CD4-positive, alpha-beta T cell treated with Interleukin-12 subunit alpha and Interleukin-12 subunit beta, for 1 hour (primary cell): ENCODE measurements at places on chromosomes 1 and 21.

GRCh38 chr1:218525451-218526197, 180.5 kb downstream of the TGFB2 start:
- no peak for DNase-seq

DNA sequence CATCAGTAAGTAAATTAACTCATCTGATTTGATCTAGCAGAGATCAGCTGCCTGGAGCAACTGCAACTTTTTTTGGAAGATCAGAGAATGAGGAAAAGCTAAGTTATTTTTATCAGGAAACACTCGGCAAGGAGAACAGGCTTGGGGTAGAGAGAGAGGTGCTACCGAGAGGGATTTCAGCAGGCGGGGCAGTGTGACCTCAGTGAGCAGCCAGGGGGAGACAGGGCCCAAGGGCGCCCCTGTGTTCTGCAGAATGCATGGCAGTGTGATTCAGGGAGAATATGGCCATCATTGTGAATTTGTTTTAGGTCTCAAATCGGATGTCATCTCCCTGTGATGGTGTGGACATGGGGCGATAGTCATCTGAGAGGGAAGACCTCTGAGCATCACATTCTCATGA, 484.1 kb upstream of the VAMP3 start:
- DNase-seq: no peak

DNA sequence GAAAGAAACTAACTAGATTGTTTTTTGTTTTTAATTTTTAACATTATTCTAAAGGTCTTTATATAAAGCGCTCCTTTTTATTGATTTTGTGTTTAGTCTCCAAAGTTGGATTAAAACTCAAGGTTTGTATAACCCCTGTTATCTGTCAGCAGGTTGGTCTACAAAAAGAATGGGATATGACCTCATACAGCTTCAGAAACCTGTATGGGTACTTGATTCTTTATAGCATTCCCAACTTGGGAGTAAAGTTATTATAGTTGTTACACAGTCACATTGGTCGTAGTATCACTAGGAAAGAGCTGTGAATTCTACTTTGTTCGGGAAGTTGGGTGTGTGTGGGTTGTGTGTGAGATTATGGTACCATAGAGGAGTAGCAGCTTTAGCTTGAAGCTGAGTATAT, 52.4 kb downstream of the ZMYM4 start:
- DNase-seq: no peak

DNA sequence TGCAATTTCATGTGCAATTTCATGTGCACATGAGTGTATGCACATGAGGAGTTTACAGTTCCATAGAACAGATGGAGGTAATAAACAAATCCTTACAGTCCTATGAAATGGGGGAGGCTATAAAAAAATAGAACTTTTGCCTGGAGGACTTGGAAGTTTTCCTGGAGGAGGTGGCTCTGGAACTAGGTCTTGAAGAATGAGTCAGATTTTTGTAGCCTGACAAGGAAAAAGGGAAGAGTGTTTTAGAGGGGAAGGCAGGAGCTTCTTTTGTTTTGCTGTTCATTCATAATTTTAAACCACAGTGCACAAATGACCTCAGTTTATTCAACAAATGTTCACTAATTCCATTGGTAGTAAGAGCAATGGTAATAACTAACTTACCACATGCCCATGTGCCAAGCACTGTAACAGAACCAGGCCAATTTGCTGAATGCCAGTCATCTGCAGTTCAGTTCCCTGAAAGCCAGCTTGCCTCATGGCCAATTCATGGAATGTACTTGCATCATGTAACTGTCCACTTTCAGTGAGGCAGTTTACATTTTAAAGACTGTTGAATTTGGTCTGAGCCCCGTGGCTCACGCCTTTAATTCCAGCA, 2.7 kb downstream of the DIO1 start:
- no peak for DNase-seq

DNA sequence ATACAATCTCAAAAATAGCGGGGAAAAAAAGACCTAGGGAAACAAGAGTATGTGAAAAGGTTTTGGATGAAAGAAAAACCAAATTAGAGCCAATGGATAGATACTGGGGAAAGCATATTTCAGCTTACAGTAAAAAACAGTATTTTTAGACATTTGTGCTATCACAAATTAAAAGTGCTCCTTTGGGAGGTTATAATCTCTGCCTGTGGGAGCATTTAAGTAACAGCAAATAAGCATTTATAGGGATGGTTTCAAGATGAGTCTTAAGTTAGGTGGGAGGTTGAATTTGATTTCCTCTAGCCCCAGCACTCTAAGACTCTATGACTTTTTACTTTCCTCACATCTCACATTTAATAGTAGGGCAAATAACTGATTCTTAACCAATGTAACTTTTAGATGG, 79.6 kb upstream of the SLFNL1 start:
- no peak for DNase-seq

DNA sequence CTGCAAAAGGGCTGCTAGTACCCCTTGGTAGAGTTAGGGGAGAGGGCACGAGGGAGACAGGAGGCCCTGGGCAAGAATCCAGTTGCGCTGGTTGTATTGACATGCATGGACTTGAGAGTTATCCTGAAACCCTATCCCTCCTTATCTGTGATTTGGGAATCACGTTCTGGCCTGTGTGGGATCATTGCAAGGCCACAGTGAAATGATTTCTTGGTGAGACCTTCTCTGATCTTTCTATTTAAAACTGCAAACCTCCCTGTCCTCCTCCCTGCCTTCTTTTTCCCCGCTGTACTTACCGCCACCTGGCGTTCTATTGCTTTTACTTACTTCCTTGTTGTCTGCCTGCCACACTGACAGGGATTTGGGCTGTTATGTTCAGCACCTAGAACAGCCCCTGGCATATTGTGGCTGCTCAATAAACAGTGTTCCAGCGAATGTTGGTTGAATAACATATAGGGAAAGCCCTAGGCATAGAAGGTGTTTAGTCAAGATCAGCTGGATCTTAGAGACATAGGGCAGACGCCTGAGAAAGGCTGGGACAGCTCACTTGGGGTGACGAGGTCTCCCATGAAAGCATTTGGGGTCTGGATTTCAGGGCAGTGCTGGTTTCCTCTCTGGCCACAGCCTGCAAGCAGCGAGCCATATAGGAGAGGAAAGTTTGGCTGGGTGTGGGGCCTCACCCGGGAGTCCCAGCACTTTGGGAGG, 25.6 kb downstream of the ALPL start:
- peak; percentile 12 for DNase-seq

DNA sequence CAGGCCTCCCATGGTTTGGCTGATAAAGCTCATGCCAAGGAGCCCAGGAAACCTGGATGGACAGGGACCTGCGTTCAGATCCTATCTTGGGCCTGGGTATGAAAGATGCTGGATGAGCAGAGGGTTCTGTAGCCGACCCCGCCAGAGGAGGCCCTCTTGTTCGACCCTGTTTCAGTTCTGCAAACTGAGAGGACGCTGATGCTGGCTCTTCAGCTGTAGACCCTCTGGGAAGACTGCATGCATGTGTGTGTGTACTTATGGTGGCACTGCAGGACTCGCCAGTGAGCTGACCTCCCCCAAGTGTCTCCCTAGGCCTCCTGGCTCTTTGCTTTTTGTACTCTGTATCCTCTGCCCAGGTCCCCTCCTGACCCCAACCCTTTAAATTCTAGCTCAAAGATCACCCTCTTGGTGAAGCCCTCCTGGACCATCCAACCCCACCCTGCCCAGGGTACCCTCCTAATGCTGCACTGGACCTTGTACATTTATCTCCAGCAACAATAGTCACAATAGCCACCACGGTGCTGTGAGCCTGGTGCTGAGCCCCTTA, 1.6 kb downstream of the EPS8L3 start:
- DNase-seq: no peak

DNA sequence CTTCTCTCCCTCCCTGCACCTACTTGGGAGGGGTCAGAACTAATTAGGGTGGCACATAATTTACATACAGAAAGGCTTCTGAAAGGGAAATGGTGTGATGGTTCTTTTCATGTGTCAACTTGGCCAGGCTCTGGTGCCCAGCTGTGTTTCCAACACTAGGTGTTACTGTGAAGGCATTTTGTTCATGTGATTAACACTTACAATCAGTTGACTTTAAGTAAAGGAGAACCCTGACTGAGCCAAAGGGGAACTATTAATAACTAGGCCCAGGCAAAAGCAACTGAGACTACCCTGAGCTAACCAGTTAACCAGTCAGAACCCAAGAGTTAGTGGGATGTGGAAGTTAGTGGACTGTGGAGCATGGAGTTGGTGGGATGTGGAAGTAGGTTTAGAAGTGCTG, 114.9 kb downstream of the SEC16B start:
- no peak for DNase-seq
